Activated CD4-positive, alpha-beta memory T cell treated with anti-CD3 and anti-CD28 coated beads for 36 hours (primary cell): ENCODE measurements at places on chromosomes 12 and 14. TPM values are rescaled to one million over a fixed set of nuclear protein-coding genes. Genes with fewer than 3 reads are reported as not detected.

CD4 gene
- total RNA-seq: 290 TPM

ITGB7 gene
- total RNA-seq: 169 TPM

DNA sequence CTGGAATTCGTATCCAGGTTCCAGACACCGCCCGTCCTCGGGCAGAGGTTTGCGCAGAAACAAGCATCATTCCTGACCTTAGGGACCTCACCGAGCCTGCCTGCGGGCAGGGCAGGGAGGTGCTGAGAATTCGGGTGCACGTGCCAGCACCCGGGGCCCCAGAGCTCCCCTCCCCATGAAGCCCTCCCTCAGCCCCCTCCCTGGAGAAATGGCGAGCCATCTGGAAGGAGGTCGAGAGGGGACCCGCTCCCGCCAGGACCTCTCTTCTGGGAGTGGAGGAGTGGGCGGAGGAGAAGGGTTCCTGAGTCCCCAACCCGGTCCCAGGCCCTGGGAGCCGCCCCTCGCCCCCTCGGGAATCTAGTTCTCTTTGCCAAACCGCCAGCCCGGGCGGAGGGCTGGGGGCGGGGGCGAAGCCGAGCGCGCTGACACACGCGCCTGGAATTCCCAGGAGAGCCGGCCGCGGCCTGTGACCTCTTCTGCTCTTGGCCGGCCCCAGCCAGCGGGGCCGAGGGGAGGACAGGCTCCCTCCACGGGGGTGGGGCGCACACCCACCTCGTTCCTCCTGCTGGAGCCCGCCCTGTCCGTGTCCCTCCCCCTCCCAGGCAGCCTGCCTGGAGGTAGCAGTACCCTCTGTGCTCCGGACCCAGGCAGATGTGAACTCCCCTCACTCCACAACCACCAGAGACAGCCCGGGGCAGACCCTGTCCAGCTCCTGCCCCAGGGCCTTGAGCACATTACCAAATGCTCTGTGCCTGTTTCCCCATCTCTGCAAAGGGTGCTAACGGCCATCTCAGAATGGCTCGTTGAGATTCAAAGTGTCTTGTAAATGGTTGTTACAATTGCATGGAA lies 23.0 kb upstream of the GPR132 start:
- no peak for DNase-seq

- no peak for DNase-seq
These were observed 31.9 kb downstream of the NUAK1 start for GRCh38 chr12:106106892-106107291.

- peak; percentile 69 for DNase-seq
These were observed 6.3 kb upstream of the NFE2 start for GRCh38 chr12:54306925-54307741.

DNA sequence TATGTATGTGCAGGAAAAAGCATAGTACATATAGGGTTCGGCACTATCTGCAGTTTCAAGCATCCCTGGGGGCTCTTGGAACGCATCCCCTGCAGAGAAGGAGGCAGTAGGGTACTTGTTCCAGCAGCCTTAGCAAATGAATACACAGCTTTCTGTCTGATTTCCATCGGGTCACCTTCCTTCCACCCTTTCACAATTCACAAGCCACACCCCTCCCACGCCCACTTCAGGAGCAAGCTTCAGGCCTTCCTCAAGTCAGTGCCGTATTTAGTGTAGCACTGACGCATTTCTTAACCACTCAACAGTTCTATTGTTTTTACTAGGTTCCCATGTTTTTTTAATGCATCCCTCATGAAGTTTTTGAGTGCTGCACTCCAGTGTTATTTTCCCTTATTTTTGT lies 64.2 kb downstream of the CLMN start:
- peak; percentile 49 for DNase-seq
